Pericardium fibroblast (primary cell): ENCODE measurements at places on chromosomes 7 and 10. TPM values are rescaled to one million over a fixed set of nuclear protein-coding genes. Genes with fewer than 3 reads are reported as not detected.

The OR2A42 gene
- not detected in 2 replicates for total RNA-seq

The INSYN2A gene
- under 0.01 TPM in 2 replicates for total RNA-seq

The DNAJC30 gene
- total RNA-seq, result 3.2 and 6.7 TPM in 2 replicates

The NT5C2 gene
- total RNA-seq, result 67.0 and 67.7 TPM in 2 replicates

The SLC16A9 gene
- total RNA-seq, result 0.93 and 1.8 TPM in 2 replicates

The GIMAP6 gene
- not detected in 2 replicates for total RNA-seq
